HuH-7.5 (cell line): ENCODE measurements at places on chromosomes 12 and 14.

- DNase-seq, result no peak
These were observed 11.2 kb downstream of the BCAT1 start for GRCh38 chr12:24937553-24938244.

GRCh38 chr12:109192358-109192757 lies 76.0 kb downstream of the ACACB start:
- no peak for DNase-seq

DNA sequence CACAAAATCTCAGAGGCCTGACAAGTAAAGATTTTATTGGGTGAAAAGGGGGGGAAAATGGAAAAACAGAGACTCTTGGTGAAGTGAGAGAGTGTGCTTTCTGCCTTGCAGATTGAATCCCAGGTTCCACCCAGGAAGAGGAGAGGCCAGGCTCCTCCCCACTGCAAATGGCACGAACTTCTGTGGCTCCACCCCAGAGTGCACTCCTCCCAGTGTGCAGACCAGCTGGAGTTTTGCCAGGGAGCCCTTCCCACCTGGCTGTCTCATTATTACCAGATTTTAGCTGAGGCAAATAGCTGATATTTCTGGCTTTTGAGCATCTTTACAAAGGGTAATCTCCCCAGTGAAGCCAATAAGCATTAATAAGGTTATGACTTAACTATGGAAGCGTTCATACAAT lies 51.9 kb downstream of the TESPA1 start:
- no peak for DNase-seq

DNA sequence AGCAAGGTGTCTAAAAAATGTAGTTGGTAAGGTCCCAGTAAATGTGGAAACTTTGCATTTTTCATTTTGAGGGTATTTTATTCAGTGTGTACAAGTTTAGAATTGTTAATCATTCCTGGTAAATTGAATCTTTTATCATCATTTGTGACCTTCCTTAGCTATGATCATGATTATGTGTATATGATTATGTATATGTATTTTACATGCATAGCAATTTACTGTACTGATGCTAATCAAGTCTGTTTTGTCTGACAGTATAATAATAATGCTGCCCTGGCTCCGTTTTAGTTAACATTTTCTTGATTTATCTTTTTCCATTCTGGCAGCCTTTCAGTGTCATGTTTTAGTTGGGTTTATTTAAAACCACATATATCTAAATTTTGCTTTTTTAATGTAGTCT lies 9.4 kb downstream of the WASHC4 start:
- DNase-seq, result no peak

- DNase-seq, result no peak
These were observed 133.7 kb downstream of the TMEM30B start for GRCh38 chr14:61147381-61147821.

DNA sequence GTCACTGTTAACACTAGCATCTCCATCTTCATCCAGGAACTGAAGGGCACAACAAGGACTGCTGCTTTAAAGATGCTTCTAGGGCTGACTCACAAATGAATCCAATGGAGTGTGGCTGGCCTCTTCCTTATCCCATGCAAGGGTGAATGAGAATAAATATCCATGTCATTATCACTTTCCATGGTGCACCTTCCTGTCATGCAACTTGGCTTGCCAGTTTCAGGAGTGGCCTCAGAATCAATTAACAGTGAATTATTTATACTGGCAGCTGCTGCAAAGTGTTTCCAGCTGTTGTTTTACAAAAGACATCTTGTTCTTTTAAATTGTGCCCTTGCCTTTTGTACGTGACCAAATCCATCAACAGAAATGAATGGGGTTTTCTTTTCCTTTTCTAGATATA lies 499.3 kb upstream of the TMEM132C start:
- no peak for DNase-seq
